ENCODE measurements at places on chromosomes 4 and X. TPM values are rescaled to one million over a fixed set of nuclear protein-coding genes. Genes with fewer than 3 reads are reported as not detected.

The SPANXD gene
- 0.82 TPM for total RNA-seq

The SH3D19 gene
- total RNA-seq = 41.2 TPM

The GAB3 gene
- 0.29 TPM for total RNA-seq

The MCTS1 gene
- total RNA-seq = 39.5 TPM

The RTL3 gene
- total RNA-seq = not detected

The WAS gene
- 1.5 TPM for total RNA-seq

The NMU gene
- total RNA-seq = 1.9 TPM

The SOX3 gene
- total RNA-seq = not detected

The HSFX4 gene
- total RNA-seq = not detected

The RASSF6 gene
- total RNA-seq = 1.5 TPM

The FUNDC2 gene
- 64.1 TPM for total RNA-seq

The TMSB15C gene
- 16.9 TPM for total RNA-seq

DNA sequence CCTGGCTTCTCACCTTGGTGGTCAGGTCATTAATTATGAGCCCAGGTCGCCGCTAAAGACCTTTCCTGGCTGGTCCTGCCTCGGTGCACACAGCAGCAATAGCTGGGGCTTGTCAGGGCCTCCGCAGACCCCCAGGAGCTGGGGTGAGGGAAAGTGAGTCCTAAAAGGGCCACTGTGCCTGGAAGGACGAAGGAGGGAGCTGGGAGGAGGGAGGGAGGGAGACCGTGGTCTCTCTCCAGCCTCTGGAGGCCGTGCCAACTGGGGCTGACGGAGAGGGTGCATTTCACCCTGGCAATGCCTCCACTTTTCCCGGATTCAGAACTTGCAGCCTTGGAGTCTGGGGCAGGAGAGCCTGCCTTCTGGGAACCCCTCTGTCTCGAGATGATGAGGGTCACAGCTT, 60.4 kb downstream of the CRLF2 start:
- H3K27ac ChIP-seq = peak overlapping the region; percentile 59

GRCh38 chr4:140732780-140733179, 23.4 kb downstream of the TBC1D9 start:
- H3K4me3 ChIP-seq = no peak overlapping the region
- peak overlapping the region; percentile 77 for H3K27ac ChIP-seq
- DNase-seq = no peak

GRCh38 chr4:74499986-74500781, 55.2 kb downstream of the AREG start:
- H3K27ac ChIP-seq = no peak overlapping the region
- H3K4me3 ChIP-seq = no peak overlapping the region
- peaks cover 7% of the 10 kb centered on the region for H3K27me3 ChIP-seq
- H3K36me3 ChIP-seq = no peaks in the 10 kb centered on the region

- no peaks in the 10 kb centered on the region for H3K27me3 ChIP-seq
- peaks cover 52% of the 10 kb centered on the region for H3K36me3 ChIP-seq
- H3K27ac ChIP-seq = peak overlapping the region; percentile 4
- no peak for DNase-seq
- H3K4me1 ChIP-seq = peaks cover 10% of the 10 kb centered on the region
These were observed 58.1 kb upstream of the UCP1 start for GRCh38 chr4:140626661-140627376.

DNA sequence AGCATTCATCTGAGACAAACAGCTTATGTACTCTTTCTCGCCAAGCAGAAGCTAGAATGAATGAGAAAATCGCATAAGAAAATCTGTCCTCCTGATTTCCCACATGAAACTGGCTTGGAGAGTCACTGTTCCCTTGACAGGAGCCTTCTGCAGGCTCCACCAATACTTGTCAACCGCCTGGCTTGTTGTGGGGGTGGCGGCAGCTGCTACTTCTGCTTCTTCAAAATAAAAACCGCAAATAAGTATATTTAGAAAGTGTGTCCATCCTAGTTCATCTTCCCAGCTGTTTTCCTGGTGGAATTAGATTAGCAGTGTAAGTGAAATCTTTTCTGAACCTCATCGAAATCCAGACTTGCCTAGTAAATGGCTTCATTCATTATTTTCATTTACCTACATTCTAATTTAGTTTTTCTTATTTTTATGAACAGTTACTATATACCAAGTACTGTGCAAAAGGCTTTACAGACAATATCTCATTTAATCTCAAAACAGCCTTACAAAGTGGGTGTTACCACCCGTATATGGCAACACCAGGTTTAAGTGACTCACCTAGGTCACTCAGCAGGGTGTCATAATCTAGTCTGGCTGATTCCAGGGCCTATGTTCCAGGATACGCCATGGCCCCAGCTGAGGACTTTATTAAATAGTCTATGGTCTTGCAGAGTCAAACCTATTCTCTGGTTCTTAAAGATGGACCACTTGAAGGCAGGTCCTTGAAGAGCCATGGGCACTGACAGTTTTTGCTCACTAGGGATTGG, 104.6 kb upstream of the IGFBP7 start:
- no peaks in the 10 kb centered on the region for H3K4me1 ChIP-seq
- H3K27me3 ChIP-seq = no peaks in the 10 kb centered on the region
- H3K27ac ChIP-seq = no peak overlapping the region

DNA sequence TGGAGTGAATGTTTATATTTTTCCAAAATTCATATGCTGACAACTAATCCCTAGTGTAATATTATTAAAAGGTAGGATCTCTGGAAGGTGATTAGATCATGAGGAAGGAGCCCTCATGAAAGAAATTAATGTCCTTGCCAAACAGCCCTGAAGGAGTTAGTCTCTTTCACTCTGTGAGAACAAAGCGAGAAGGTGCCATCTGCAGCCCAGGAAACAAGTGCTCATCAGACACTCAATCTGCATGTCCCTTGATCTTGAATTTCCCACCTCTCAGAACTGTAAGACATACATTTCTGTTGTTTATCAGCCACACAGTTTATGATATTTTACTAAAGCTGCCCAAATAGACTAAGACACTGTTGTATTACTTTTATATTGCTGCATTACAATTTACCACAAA, 1283.4 kb downstream of the PCDH7 start:
- no peaks in the 10 kb centered on the region for H3K27me3 ChIP-seq
- H3K4me3 ChIP-seq = no peak overlapping the region
- H3K4me1 ChIP-seq = peaks cover 14% of the 10 kb centered on the region
- no peak overlapping the region for H3K27ac ChIP-seq
- peaks cover 2% of the 10 kb centered on the region for H3K36me3 ChIP-seq
- no peak for DNase-seq

DNA sequence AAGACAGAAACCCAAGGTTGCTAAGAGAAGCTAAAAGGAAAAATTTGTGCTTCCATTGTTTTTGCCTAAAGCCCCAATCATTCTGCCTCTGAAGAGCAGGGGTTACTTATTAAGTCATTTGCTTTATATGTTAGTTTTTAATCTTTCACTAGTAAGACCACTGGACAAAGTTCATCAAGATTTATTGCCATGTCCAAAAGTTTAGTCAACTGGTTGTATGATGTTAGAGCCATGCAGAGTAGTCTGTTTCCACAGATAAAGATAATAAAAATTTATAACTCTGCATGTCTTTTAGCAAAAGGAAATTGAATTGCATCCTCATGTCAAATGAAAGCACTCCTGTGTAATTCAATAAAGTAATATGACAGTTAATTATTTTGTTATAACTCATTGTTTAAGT, 75.8 kb upstream of the PRKG2 start:
- H3K27ac ChIP-seq = no peak overlapping the region
- peaks cover 46% of the 10 kb centered on the region for H3K27me3 ChIP-seq
- no peak overlapping the region for H3K4me3 ChIP-seq
- no peak for DNase-seq
- H3K36me3 ChIP-seq = no peaks in the 10 kb centered on the region

DNA sequence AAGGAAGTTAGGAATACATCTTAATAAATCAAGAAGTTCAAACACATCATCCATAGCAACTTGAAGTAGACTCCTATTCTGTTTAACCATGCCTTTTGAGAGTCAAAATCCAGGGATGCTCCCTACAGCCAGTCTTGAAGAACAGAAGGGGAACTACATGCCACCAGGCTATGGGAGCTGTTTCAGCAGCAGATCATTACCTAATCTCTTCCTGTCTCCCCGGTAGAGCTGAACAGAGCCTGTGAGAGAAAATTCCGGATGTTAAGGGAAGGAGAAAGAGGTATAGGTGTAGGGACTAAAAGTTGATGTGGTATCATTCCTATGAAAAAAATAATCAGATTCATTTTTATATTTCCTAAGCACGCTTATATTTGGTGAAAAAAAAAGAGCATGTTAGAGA, 352.2 kb downstream of the SPRY1 start:
- H3K27ac ChIP-seq = peak overlapping the region; percentile 32
- H3K4me1 ChIP-seq = peaks cover 45% of the 10 kb centered on the region
- H3K4me3 ChIP-seq = no peak overlapping the region

GRCh38 chr4:119506806-119507205, 121.8 kb downstream of the PDE5A start:
- DNase-seq = no peak

- DNase-seq = no peak
- H3K36me3 ChIP-seq = no peaks in the 10 kb centered on the region
- H3K27me3 ChIP-seq = no peaks in the 10 kb centered on the region
- no peaks in the 10 kb centered on the region for H3K4me1 ChIP-seq
- H3K4me3 ChIP-seq = no peak overlapping the region
These were observed 45.0 kb upstream of the ITM2A start for GRCh38 chrX:79412166-79412565.

DNA sequence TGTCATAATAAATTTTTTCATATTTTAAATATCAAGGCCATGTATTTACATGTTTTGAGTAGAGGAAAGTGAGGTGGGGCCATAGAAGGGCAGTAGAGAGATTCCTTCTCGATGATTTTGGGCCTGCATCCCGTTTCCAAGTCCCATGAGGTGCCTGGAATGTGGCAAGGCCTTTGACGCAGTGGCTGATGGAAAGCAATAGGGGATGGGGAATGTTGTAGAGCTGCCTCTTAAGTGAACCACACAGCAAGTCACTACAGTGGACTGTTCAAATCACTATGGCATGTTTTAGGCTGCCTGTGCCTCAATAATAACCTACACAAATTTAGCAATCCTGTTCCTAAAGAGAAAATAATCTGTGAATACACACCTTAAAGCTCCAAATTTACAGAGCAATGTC, 48.3 kb downstream of the ANXA5 start:
- no peak overlapping the region for H3K27ac ChIP-seq
- H3K27me3 ChIP-seq = no peaks in the 10 kb centered on the region
- no peak for DNase-seq
- peaks cover 3% of the 10 kb centered on the region for H3K4me1 ChIP-seq
- H3K36me3 ChIP-seq = no peaks in the 10 kb centered on the region

- peaks cover 3% of the 10 kb centered on the region for H3K36me3 ChIP-seq
- no peak for DNase-seq
These were observed 579.4 kb downstream of the GRXCR1 start for GRCh38 chr4:43471950-43472349.

DNA sequence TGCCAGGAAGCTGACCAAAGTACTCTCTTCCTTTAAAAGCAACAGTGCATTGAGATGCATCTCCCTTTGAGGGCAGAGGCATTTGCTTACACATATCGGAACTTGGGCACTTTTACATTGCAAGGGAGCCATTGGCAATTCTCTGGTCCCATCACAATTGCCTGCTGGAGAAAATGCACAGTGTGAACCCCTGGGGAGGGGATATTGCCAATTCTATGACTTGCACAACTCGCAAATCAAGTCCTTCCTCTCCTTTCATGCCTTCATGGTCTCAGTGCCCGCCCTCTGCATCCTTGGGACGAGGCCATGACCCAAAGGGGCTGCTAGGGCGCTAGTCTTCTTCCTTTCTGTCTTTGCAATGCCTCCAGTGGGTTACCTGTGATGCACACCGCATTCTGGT, 14.9 kb upstream of the PDZD4 start:
- H3K4me1 ChIP-seq = no peaks in the 10 kb centered on the region
- no peak overlapping the region for H3K27ac ChIP-seq
- no peak overlapping the region for H3K4me3 ChIP-seq

- no peak overlapping the region for H3K4me3 ChIP-seq
- no peaks in the 10 kb centered on the region for H3K27me3 ChIP-seq
- peak overlapping the region; percentile 81 for H3K27ac ChIP-seq
- no peaks in the 10 kb centered on the region for H3K36me3 ChIP-seq
These were observed 28.1 kb upstream of the HPSE start for GRCh38 chr4:83362492-83363329.

GRCh38 chr4:82560853-82561785, 669 bp downstream of the TMEM150C start:
- H3K27ac ChIP-seq = peak overlapping the region; percentile 44
- peak overlapping the region; percentile 86 for H3K4me3 ChIP-seq
- H3K27me3 ChIP-seq = peaks cover 27% of the 10 kb centered on the region
- peaks cover 14% of the 10 kb centered on the region for H3K4me1 ChIP-seq

GRCh38 chr4:184503869-184504300, 29.5 kb upstream of the IRF2 start:
- no peak for DNase-seq
- H3K4me3 ChIP-seq = no peak overlapping the region
- H3K27ac ChIP-seq = no peak overlapping the region
- H3K36me3 ChIP-seq = no peaks in the 10 kb centered on the region
- H3K4me1 ChIP-seq = no peaks in the 10 kb centered on the region
- no peaks in the 10 kb centered on the region for H3K27me3 ChIP-seq

All from mesothelial cell of epicardium (in vitro differentiated cells).